Stimulated activated CD8-positive, alpha-beta memory T cell treated with anti-CD3 and anti-CD28 coated beads, Interleukin-15, amount 100 ng/mL, for 24 hours (primary cell): ENCODE measurements at places on chromosomes 12 and 14.

DNA sequence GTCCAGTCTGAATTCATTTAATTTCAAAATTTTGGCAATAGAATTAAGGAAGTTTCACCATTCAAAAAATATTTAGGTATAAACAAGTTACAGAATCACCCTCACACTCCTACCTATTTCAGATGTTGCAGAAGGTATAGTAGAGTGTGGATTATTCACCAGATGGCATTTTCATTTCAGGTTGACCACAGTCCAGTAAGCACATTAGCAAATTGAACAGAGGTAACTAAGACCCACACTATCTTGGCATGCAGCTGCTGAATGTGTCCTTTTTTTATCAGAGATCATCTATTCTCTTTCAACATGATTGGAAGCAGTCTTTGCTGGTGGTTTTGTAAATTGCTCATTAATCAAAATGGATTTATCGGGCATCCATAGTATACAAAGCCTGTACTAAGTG lies 151.8 kb upstream of the GARIN6 start:
- no peak for DNase-seq

DNA sequence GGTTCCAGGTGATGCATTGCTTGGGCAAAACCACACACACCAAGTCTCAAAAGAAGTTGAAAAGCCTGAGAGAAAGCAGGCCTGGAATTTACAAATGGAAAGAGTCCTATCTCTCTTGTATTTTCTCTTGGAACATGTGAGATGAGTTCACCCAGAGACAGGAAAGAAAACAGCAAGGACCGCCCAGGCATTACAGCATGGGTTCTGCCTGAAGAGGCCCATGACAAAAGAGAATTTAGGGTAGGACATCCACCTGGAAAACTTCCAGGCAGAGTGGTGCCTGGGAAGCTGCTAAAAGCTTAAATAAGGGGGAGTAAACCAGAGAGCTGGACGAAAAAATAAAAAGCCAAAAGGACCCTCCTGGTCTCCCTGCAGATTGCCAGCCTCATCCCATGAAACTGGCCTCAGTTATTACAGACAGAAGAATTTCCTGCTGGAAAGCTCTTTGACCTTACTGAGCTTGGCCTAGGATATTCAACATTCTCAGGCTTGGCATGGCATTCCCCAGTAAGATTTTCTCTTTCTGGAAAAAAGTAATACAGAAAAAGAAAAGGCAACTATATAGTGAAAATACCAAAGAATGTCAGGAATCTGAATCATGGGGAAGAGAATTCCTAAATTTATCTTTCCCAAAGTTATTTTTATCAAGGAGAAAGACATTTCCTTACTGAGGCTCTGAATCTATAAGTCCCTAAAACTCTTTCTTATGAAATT lies 121.3 kb upstream of the NUDT4 start:
- DNase-seq, result no peak

GRCh38 chr12:122023339-122024131 lies 1.9 kb downstream of the BCL7A start:
- no peak for DNase-seq

DNA sequence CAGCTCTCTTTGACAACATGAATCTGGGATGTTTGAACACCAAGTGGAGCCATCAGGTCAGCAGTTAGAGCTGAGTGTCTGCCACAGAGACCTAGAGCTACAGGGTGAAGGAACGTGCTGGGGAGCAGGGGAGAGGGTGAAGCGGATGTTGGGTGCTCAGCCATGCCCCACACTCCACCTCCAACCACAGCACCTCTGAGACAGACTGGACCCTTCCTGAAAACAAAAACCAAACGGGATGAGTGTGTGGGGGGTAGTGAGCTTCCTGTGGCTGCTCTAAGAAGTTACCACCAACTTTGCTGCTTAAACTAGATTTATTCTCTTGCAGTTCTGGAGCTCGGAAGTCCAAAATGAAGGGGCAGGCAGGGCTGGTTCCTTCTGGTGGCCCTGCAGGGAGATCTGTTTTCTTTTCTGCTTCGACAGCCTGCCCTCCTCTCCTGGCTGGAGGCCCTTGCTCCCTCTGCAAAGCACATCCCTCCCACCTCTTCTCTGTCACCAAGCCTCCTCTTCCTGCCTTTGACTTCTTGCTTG lies 5.6 kb upstream of the GOLGA3 start:
- no peak for DNase-seq

GRCh38 chr12:66156654-66157053 lies 13.1 kb downstream of the TMBIM4 start:
- DNase-seq, result no peak

- no peak for DNase-seq
Observed at GRCh38 chr12:25320123-25321006, 69.6 kb upstream of the KRAS start.

- no peak for DNase-seq
Observed at GRCh38 chr12:68479896-68480291, 130.8 kb upstream of the RAP1B start.

DNA sequence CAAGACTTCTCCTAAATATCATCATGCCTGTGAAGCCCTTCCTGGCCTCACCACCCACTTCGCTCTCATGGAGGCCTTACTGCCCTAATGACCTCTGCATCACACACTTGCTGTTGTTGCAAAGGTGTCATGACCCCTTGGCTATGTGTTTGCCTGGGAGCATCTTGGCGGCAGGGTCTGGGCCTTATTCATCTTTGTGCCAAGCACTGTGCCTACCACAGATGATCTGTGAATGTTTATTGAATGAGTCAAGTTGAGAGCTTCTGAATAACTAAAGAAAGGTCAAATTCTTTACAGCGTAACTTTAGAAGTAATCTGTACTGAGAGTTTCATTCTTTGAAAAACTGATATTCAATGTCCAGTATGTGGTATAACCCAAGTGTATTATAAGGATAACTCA lies 113.3 kb downstream of the TTC8 start:
- DNase-seq, result no peak
